ENCODE measurements at places on chromosomes 7 and 10.
A peak's percentile ranks its signal among the peaks of the same experiment; 100 is the strongest.

- DNase-seq: no peak
Measured at GRCh38 chr10:104895981-104896380, 254.9 kb downstream of the SORCS3 start.

DNA sequence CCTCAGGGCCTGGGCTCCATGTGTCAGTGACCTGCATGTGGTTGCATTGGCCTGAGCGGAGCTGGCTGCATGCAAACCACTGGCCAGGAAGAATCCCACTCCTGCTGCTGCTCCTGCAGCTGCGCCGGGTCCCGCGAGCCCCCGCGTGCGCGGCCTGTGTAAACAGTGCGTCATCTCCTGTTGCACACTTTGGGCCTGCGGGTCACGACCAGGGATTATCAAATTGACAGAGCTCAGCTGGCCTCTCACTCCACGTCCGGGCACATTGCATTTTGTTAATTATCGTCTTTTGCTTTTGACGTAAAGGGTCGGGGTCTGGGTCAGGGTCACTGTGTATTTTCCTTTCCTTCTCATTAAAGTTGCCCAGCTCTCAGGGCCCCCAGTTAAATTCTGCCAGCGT is 132.6 kb downstream of the RGS10 start:
- DNase-seq: no peak

DNA sequence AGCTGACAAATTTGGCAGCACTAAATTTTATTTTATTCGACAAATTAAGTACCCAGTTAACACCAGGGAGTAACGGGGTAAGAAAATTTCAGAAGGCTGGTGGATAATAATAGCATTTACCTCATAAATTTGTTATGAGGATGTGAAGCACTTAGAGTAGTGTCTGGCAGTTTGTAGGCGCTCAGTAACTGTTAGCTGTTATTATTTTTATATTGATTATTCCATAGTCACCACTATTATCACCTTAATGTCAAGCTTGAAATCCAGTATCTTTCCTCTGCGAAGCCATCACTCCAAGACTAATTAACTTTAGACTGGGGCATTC is 563 bp upstream of the COA1 start:
- DNase-seq: peak; percentile 40

DNA sequence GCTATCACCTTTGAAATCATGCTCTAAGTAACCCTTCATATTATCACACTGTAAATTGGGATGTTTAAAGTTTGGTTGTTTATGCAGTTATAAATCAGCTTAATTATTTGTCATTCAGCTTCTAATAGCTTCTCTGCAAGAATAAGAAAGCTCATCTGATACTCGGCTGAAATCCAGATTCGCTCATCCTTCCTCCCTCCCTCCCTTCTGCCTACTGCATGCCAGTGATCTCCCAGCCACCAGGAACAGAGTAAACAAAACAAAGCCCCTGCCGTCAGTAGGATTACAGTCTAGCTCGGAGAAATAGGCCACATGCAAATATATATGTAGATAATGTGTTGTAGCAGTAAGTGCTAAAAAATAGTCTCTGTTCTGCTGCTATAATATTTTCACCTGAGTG is 211.8 kb downstream of the NSUN6 start:
- DNase-seq: no peak

- no peak for DNase-seq
Measured at GRCh38 chr7:158430308-158431034, 157.2 kb downstream of the PTPRN2 start.

GRCh38 chr7:73649576-73649975 is 18.1 kb upstream of the VPS37D start:
- DNase-seq: no peak

DNA sequence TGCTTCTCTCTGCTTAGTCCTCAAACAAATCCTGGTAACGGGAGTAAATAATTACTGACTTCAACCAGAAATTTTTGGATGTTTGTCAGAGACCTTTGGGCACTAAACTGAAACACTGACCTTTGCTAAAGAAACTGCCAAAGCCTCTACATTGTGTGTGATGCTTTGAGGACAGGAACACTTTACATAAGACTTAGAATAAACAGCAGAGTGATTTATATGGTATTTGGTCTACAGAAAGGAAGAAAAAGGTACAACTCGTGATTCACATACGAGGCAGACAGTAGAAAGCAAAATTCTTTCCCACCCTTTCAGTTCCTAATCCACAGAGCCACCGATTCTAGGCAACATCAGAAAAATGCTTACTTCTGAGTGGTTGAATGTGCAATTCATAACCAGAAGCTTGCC is 59.8 kb downstream of the SLC16A12 start:
- DNase-seq: no peak

GRCh38 chr7:28904578-28905048 is 53.5 kb downstream of the TRIL start:
- DNase-seq: no peak

DNA sequence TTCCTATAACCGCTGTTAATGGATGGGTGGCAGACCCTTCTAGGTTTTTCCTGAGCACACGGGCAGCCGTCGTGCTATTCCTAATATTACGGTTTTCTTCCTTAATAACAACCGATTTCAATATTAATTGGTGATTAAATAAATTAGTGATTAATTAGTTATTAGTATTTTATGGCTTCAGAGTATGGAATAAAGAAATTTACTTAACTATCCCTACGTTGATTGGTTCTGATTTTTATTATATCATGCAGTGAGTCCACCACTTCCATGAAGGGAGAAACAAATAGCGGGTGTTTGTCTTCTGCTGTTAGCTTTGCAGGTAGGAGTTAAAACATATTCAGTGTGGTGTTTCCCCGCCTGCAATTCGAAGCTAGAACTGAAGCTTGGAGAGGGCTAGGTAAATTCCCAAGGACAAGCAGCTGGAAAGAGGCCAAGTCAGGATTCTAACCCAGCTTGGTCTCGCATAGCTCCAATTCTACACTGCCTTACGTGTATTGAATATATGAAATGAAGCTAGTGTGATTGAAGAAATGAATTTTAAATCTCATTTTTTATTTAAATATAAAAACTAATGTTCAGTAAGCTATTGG is 928 bp upstream of the CSTF2T start:
- DNase-seq: no peak

DNA sequence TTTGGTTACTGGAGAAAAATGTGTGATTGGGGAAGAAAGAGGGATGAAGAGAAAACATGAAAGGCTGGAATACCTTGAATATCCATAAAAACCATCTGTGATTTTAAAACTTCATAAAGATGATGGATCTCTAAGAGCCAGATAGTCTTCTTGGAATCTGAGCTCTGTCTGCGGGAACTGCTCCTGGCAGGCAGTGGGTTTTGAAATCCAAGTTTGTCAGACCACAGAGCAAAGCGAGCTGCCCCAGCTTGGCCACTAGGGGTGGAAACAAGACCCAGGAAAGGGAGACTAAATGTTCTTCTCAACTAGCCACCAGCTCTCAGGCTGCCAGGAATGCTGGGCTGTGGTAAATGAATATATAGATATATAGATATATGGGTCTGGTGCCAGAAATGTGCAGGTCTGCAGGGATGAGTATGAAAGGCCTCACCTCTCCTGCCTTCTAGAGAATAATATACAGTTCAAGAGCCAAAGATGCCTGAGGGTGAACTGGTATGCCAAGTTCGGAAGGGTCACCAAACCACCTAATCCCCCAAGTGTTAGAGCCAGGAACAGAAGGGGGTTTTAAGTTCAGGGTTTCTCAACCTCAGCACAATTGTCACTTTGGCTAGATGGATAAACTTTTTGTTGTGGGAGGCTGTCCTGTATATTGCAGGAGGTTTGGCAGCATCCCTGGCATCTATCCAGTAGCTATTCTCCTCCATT is 208.8 kb downstream of the KCNMA1 start:
- peak; percentile 63 for DNase-seq

DNA sequence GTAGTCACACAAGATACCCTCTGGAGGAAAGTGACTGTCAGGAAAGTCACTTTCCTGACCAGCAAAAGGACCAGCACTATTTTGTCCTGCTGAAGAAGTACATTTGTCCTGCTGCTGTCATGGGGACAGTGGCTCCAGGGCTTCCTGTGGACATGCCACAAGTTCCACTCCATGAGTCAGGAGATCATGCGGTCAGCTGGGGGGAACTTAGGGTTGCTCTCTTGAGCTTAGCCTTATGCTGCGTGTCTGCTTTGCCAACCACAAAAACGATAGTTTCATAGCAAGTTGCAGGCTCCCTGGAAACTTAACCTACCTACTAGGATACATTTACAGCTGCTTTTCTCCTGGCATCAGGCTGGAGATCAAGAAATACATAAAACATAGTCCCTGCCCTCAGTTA is 19.8 kb upstream of the ALOX5 start:
- no peak for DNase-seq

Measured in Kasumi-1 (cell line).